ENCODE measurements at places on chromosomes 3 and 15. TPM values are rescaled to one million over a fixed set of nuclear protein-coding genes. Genes with fewer than 3 reads are reported as not detected.

WWTR1 gene
- 130 TPM for total RNA-seq

TSPAN3 gene
- total RNA-seq, result 386 TPM

CAMP gene
- not detected for total RNA-seq

SERPINI2 gene
- 2.7 TPM for total RNA-seq

CEMIP gene
- total RNA-seq, result not detected

Measured in omental fat pad (tissue), 4 donors.